Stimulated activated CD4-positive, alpha-beta T cell treated with anti-CD3 and anti-CD28 coated beads, Interleukin-4, amount 100 ng/mL, for 48 hours (primary cell): ENCODE measurements at places on chromosomes 6 and 20.

DNA sequence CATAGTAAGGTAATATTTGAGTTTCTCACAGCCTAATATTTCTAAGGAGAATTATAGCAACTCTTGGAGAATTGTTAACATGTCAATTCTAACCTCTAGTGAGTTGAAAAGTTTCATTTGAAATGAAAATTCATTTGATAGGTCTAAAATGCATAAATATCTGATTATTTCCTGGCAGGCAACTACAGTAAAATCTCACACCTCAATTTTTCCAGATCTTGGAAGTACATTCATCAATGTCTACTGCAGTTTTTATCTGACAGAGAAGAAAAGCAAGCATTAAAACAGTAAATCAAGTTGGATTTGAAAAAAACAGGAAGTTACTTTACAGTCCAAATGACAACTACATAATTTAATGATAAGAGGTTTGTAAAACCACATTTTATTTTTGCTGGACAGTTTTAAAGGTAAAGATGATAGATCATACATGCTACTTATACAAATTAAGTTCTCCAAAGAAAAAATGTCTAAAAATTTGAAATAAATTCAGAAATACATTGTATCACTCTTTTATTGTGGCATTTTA, 631.3 kb downstream of the EYS start:
- DNase-seq = no peak

DNA sequence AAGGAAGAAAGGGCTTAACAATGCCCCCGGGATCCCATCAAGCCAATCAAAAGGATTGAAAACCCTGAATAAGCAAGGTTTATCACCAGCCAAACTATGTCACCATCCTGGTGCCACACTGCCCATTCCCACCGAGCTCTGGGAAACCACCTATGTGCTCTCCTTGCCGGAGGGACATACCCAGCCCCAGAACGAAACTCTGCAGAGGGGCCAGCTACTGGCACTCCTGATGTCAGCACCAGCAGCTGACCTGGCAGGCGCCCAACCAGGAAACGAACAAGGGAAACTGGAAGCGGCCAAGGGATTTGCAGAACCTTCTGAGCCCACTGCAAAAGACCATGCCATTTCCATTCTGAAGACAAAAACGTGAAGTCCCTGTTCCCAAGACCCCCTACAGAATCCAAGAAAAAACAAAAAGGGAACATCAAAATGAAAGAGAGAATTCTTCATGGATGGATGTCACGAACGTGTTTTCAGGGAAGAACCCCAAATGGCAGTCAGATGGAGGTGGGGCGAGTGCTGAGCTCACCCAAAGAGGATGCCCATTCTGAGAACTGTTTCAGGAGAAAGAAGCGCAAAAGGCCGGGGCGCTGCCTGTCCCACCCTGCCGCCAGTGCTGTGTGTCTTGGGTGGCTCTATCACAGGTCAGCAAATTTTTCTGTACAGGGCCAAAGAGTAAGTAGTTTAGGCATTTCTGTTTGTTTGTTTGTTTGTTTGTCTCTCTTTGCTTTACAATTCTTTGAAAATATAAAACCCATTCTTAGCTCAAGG, 305.2 kb downstream of the ESR1 start:
- no peak for DNase-seq

DNA sequence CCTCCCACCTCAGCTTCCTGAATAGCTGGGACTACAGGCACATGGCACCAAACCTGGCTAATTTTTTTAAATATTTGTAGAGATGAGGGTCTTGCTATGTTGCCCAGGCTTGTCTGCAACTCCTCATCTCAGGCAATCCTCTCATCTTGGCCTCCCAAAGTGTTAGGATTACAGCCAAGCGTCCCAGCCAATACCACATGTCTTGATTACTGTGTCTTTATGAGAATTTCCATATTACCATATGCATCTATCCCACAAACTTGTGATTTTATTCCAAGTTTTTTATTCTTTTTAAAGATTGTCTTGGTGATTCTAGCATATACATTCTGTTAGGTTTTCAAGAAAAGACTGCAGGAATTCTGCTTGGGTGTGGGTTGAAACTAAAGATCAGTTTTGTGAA, 82.7 kb downstream of the LPA start:
- DNase-seq = no peak

- no peak for DNase-seq
Measured at GRCh38 chr6:69527921-69528476, 268.8 kb downstream of the LMBRD1 start.

DNA sequence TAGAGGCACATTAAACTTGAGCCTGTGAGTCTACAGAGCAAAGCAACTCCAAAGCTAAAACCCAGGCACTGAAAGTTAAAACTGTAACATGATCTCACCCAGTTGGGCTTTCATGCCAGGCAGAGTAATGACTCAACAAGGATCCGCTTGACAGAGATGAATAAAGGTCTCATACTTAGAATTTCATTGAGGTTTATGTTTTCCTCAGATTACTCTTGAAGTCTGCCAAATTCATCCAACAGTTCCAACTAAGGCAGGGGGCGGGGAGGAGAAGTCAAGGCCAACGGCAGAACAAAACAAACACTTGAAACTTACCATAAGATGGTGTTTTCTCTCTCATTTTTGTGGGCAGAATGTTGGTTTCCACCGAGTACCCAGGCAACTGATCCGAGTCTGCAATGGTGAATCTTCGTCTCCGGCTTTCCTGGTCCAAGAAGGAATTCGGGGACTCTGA, 54.0 kb upstream of the IPCEF1 start:
- peak; percentile 38 for DNase-seq

DNA sequence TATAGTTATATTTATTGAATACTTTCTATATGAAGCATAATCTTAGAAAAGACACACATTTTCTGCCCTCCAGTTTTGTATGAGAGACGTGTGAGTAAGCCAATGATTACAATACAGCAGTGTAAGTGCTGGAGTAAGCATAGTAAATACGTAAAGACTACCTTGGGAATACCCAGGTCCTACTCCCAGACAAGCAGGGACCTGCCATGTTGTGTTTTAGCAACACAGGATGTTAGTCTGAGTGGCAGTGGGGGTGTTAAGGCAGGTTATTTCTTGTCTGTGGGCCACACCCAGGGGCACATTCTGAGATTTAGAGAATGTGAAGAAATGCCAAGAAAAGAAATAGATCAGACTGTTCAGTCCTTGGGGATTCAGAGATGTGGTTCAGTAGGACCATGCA, 34.3 kb upstream of the RNF144B start:
- no peak for DNase-seq

DNA sequence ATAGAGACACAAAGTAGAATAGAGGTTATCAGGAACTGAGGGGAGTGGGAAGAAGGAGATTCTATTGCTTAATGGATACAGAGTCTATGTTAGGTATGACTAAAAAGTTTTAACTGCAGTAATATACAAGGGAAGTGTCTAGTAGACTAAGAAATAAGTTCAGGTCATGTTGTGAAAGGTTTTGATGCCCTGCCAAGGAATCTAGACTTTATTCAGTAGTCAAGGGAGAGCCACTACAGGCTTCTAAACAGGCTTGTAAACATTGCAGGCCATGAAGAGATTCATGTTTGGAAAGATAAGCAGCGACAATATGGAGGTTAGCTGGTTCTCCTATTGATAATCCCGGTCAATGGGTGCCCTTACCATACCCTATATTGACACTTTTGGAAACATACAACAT, 352.8 kb upstream of the SOX4 start:
- no peak for DNase-seq

- DNase-seq = no peak
Measured at GRCh38 chr6:66788579-66788978, 1081.6 kb upstream of the EYS start.

GRCh38 chr6:102298051-102298450, 904.5 kb downstream of the GRIK2 start:
- DNase-seq = no peak

GRCh38 chr6:15663130-15663871, 473 bp upstream of the DTNBP1 start:
- no peak for DNase-seq

- no peak for DNase-seq
Measured at GRCh38 chr20:61989741-61990140, 75.9 kb downstream of the TAF4 start.

DNA sequence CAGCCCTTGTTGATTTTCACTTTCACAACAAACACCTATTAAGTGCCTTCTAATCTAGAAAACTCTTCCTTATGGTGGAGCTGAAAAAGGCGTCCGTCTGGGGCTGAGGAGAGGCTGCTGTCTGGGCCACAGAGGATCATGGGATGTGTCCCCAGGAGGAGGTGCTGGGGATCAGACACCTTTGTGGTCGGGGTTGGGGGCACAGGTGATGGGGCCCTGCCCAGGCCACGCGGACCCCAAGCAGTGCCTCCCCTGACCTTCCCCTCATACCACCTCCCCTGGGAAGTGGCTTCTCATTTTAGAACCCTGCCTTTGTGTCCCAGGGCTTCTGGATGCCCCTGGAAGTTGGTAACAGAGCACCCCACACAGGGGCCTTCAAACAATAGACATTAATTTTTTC, 41.1 kb downstream of the SUN5 start:
- DNase-seq = no peak

- DNase-seq = no peak
Measured at GRCh38 chr20:18271160-18271559, 17.2 kb upstream of the ZNF133 start.

- no peak for DNase-seq
Measured at GRCh38 chr20:36126836-36127527, 27.6 kb upstream of the EPB41L1 start.

DNA sequence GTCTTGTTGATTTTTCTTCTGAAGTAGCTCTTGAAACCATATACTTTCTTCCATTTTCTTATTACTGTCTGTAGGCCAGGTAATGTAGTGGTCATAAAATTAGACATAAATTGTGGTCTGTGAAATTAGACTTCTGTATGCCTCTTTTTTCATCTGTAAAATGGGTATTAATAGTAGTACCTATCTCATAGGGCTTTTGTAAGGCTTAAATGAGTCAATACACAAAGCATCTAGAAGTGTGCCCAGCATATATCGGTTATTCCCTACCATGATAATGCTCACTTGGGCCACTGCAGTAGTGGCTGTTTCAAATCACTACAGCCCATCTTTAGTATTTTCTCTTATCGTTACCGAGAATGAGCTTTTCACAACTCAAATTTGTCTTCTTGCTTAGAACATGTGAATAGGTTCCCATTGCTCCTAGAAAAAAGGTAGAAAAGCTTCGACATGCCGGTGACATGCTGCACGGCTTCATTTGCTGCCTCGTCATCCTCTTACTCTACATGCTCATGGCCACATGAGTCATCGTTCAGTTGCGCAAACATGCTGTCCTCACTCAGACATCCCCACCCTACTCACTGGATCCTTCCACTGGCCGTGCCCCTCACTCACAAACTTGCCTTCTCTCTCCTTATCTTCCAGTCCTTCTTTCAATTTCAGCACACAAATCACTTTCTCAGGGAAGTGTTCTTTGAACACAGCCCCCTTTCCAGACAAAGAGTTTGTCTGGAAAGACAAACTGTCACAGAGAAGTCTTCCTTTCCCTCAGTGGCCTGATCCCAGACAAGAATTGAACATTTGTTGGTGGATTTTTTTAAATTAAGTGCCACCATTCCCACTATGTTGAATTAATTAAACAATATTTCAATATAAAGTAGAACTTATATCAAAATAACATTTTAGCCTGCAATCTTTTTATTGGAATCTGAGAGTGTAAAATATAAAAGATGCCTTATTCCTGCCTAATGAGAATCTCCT, 32.2 kb upstream of the ERVFRD-1 start:
- DNase-seq = no peak

- DNase-seq = no peak
Measured at GRCh38 chr20:38084425-38084951, 50.9 kb downstream of the RPRD1B start.

GRCh38 chr6:8645212-8645611, 209.9 kb upstream of the SLC35B3 start:
- DNase-seq = no peak

DNA sequence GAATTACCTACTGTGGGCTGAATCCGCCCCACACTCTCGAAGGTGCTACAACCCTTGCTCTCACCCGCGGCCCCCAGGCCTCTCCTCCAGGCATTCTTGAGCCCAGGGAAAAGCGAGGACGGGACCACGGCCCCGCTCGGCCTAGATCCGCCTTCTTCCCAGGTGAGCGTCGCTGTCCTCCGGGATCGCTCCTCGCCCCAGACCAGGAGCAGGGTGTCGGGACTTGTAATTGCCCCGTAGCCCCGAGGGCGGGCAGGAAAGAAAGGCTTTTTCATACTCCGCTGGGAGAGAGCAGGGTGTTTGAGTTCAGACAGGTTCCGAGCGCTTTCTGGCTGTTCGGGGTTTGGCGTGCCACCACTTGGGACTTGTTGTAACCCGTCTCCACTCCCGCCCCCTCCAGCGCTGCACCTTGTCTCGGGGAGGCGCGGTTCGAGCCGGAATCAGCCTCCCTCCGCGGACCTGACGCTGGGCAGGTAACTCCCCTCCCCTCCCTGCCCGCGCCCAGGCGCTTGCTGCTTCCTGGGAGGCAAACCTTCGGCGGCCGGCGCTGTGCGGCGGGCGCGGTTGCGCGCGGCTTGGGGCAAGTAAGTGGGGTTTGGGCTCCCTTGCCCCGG, at the start of gene FAM83B:
TSS of gene FAM83B (plus strand) at position 529 of the 614 bp plus-strand sequence. CDS start 23,476 bp downstream, outside the sequence.
- no peak for DNase-seq

- DNase-seq = no peak
Measured at GRCh38 chr6:163655217-163656121, 241.0 kb downstream of the QKI start.

DNA sequence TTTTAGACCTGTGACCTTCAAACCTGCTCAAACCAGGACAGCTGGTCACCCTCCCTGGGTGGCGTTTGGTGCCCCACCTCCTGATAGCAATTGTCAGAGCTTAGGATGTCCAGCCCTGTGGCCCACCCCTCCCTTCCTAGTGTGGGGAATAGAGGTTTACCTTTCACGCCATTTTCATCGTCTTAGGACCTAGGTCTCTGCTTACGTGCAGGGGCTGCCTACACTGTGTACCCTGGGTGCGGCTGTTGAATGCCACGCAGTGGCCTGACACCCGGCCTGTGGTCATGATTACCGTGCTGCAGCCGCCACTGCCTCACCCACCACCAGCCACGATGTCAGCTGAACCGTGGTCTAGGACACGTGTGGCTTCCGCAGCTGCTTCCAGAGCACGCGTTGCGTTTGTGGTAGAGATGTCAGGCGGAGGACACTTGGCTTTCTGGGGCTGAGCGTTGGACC, 157.3 kb downstream of the DTNBP1 start:
- DNase-seq = no peak

GRCh38 chr6:42889815-42890214, 10.4 kb downstream of the RPL7L1 start:
- DNase-seq = no peak

DNA sequence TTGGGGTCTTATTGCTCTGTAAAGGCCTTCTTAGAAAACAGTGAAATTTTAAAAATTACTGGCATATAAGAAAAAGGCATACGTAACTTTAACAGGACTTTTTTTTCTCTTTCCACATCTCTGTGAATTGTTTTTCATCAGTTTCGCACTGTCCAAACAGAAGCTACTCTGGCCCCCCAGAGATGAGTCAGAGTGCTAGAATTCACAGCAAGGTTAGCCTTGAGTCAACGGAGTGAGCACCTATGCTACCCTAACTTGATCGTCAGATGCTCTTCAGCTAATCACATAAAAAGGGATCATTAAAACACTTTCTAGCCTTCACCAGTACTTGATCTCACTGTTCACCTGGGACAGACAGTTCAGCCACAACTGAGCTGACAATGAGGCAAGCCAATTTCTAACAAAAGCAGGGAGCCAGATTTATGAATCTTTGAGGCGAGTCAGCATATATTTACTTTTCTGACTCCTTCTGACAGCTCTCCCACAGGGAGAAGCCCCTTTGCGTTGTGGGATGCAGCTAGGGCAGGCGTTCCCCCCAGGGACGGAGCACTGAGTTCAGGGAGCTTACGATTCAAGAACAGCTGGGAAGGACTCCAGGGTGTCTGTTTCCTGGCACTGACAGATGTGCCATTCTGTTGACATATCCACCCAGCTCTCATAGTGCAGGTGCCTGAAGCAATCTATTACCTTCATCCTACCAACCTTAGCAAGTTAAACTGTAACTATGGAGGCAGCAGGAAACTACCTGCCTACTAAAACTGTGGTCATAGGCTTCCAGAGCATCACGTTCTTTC, 46.4 kb upstream of the SPDEF start:
- no peak for DNase-seq
